BJ (cell line): ENCODE measurements at places on chromosomes 4 and X. TPM values are rescaled to one million over a fixed set of nuclear protein-coding genes. Genes with fewer than 3 reads are reported as not detected.

DNA sequence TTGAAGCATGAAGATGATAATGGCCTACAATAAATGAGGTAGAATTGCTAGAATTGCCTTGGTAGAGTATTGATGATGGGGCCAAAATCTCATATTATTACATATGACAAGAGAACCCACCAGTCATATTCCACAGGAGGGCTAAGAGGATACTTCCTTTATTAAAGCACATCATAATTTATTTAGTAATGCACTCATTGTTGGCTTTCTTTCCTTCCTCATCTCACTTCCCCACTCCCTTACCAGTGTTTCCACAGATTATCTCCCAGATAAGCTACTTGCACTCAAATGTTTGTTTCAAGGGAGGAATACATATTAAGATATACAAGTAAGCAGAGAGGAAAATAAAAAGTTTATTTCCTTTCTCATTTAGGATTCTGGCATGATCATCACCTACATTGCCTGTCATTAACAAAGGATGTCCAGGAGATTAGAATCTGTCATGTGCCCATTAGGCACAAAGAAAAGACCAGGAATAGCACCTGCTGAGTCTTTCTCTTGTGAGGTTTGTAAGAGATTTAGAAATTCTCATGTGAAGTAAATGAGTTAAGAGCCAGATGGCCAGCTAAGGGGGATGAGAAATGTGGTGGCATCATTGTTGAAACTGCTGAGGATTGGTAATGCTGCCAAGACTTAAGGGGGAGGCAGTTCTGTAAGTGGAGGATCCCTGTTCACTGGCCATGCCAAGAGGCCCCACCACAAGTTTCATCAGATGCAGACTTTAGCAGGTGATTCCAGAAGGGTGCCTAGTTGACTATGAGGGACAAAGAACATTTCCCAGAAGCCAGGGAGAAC, 52.4 kb upstream of the PRDM8 start:
- no peak for DNase-seq

DNA sequence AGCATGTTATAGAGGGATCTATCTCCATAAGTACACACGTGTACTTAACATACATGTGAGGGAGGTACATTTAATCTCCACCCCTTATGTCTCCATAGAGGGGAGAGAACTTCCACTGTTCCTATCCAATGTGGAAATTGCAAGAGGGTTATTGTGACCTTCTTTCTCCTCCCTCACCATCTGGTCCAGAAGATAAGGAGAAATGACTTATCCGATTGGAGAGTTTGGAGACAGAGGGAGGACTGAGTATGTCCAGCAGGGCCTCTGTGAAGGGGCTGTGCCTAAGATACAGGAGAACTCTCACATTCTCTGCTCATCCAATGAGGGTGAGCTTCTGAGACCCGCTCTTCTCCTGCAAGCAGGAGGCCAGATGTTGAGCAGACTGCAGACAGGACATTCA, 113.1 kb downstream of the QDPR start:
- DNase-seq: no peak

The FRMD7 gene
- polyA plus RNA-seq: not detected in 2 replicates

DNA sequence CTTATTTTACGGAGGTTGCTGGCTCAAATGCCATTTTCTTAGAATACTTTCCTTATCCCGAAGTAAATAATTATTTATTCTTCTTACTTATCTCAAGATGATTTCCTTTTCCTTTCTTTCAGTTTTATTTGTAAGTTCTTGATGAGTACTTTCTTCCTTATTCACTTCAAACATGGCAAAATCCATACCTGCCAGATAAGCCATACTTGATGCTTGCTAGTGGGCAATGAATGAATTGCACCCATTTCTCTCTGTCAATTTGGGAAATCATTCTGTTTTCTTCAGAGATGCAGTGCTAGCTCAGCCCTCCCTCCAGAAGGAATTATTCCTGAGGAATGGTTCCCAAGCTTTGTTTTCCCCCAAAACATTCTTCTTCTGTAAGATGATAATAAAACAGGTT, 598.3 kb downstream of the SPRY1 start:
- DNase-seq: no peak

The CLDN22 gene
- 0.06 and 0.07 TPM in 2 replicates for polyA plus RNA-seq

The SLITRK2 gene
- polyA plus RNA-seq: not detected in 2 replicates

The SPACA5 gene
- not detected in 2 replicates for polyA plus RNA-seq

GRCh38 chrX:79721234-79721633, 293.3 kb upstream of the TBX22 start:
- no peak for DNase-seq

DNA sequence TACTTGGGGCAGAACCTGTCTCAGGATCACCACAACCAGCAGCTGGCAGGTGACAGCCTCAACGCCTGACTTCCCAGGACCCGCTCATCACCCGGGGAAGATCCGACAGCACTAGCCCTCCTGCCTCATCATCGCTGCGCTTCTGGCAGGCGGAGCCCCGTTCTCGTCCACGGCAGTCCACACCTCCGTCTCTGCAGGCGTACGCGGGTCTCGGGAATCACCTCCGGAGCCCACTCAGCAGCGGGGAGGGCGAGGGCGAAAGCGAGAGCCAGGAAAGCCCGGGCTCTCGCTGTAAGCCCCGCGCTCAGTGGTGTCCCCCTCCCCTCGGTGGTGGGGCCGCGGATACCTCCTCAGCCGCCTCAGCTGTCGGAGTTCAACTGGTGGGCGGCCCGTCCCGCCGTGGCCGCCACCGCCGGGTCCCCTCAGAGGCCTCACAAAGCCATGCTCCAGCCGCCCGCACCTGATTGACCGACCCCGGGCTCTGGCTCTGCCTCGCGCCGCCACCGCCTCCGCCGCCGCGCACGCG, 518 bp upstream of the CNKSR2 start:
- DNase-seq: no peak
